ENCODE measurements at places on chromosomes 2 and 18.

DNA sequence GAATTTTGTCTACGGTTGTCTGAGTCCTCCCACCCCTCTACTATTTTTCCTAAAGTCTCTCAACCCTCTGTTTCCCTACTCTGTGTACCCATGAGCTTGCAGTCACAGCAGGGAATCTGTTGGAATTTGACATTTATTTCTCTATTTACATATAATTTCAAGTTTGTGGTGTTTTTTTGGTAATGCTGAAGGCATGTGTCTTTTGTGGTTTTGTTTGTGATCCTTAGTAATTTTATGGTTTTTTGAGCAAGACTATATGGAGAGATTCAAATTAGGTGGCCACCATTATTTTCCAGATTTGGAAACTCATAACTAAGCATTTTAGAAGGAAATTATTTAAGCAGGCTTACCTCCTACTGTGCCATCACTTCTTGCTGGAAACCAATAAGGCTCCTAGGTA, 27.2 kb upstream of the FBLN7 start:
- no peaks in the 10 kb centered on the region for H3K27me3 ChIP-seq
- no peak for DNase-seq
- no peaks in the 10 kb centered on the region for H3K4me1 ChIP-seq
- H3K4me3 ChIP-seq, result no peak overlapping the region
- H3K36me3 ChIP-seq, result peaks cover 4% of the 10 kb centered on the region

- H3K36me3 ChIP-seq, result no peaks in the 10 kb centered on the region
- DNase-seq, result no peak
- H3K4me3 ChIP-seq, result no peak overlapping the region
- no peaks in the 10 kb centered on the region for H3K27me3 ChIP-seq
- H3K27ac ChIP-seq, result no peak overlapping the region
Measured at GRCh38 chr2:156982615-156983014, 274.9 kb upstream of the GALNT5 start.

- no peaks in the 10 kb centered on the region for H3K4me1 ChIP-seq
- no peak overlapping the region for H3K27ac ChIP-seq
- no peak overlapping the region for H3K4me3 ChIP-seq
- H3K27me3 ChIP-seq, result peaks cover 5% of the 10 kb centered on the region
- H3K36me3 ChIP-seq, result no peaks in the 10 kb centered on the region
- no peak for DNase-seq
Measured at GRCh38 chr2:68809324-68810240, 61.6 kb downstream of the BMP10 start.

- no peak for DNase-seq
- H3K4me1 ChIP-seq, result no peaks in the 10 kb centered on the region
- H3K27ac ChIP-seq, result no peak overlapping the region
- no peaks in the 10 kb centered on the region for H3K36me3 ChIP-seq
- 0 out of 2 replicates have a peak, but pooled peaks cover 3% of the 10 kb centered on the region for H3K27me3 ChIP-seq
- H3K4me3 ChIP-seq, result no peak overlapping the region
Measured at GRCh38 chr2:221876016-221876415, 303.9 kb upstream of the EPHA4 start.

DNA sequence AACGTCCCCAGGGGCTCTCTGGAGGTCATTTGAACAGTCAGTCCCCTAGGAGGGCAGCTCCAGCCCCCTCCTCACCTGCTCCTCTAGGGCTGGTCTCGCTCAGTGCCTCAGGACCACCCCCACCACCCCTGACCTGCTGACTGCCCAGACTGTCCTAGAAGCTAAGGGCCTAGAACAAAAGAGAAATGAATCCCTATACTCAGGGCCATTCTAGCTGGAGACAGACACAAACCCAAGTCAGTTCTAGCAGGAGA, 83.0 kb downstream of the HS1BP3 start:
- H3K36me3 ChIP-seq, result no peaks in the 10 kb centered on the region
- H3K27me3 ChIP-seq, result no peaks in the 10 kb centered on the region
- H3K27ac ChIP-seq, result no peak overlapping the region
- H3K4me1 ChIP-seq, result peaks cover 12% of the 10 kb centered on the region
- H3K4me3 ChIP-seq, result no peak overlapping the region

GRCh38 chr18:2956056-2956455, 56.9 kb downstream of the LPIN2 start:
- no peak overlapping the region for H3K27ac ChIP-seq
- H3K27me3 ChIP-seq, result no peaks in the 10 kb centered on the region
- peaks cover 4% of the 10 kb centered on the region for H3K36me3 ChIP-seq
- no peak overlapping the region for H3K4me3 ChIP-seq
- no peak for DNase-seq

- H3K27me3 ChIP-seq, result no peaks in the 10 kb centered on the region
- H3K4me3 ChIP-seq, result no peak overlapping the region
- H3K27ac ChIP-seq, result no peak overlapping the region
- DNase-seq, result no peak
- peaks cover under 1% of the 10 kb centered on the region for H3K4me1 ChIP-seq
Measured at GRCh38 chr2:130762910-130763385, 7.6 kb downstream of the AMER3 start.

GRCh38 chr2:36235426-36235825, 120.2 kb upstream of the CRIM1 start:
- H3K4me3 ChIP-seq, result no peak overlapping the region
- no peak for DNase-seq
- no peak overlapping the region for H3K27ac ChIP-seq
- no peaks in the 10 kb centered on the region for H3K36me3 ChIP-seq
- no peaks in the 10 kb centered on the region for H3K27me3 ChIP-seq

- no peak for DNase-seq
- peaks cover 27% of the 10 kb centered on the region for H3K4me1 ChIP-seq
- peaks cover 17% of the 10 kb centered on the region for H3K36me3 ChIP-seq
- peak overlapping the region; percentile 59 for H3K4me3 ChIP-seq
Measured at GRCh38 chr2:218567797-218568189, 358 bp downstream of the USP37 start.

GRCh38 chr18:13239171-13239956, 20.8 kb downstream of the LDLRAD4 start:
- no peak overlapping the region for H3K27ac ChIP-seq
- peaks cover 6% of the 10 kb centered on the region for H3K4me1 ChIP-seq
- no peak for DNase-seq
- no peaks in the 10 kb centered on the region for H3K36me3 ChIP-seq
- no peaks in the 10 kb centered on the region for H3K27me3 ChIP-seq

GRCh38 chr2:169225906-169226305, 136.4 kb downstream of the LRP2 start:
- no peak overlapping the region for H3K27ac ChIP-seq
- H3K4me3 ChIP-seq, result no peak overlapping the region
- no peaks in the 10 kb centered on the region for H3K36me3 ChIP-seq
- H3K27me3 ChIP-seq, result no peaks in the 10 kb centered on the region
- DNase-seq, result no peak

- H3K4me1 ChIP-seq, result no peaks in the 10 kb centered on the region
- no peaks in the 10 kb centered on the region for H3K36me3 ChIP-seq
- no peak overlapping the region for H3K27ac ChIP-seq
- DNase-seq, result peak; percentile 15
Measured at GRCh38 chr2:187390891-187391290, 57.2 kb downstream of the CALCRL start.
